ENCODE measurements at places on chromosomes 1 and 21. TPM values are rescaled to one million over a fixed set of nuclear protein-coding genes. Genes with fewer than 3 reads are reported as not detected.

CFHR4 gene
- total RNA-seq: not detected

CYP4Z1 gene
- 1.1 TPM for total RNA-seq

LIPI gene
- not detected for total RNA-seq

ELAPOR1 gene
- 1.4 TPM for total RNA-seq

CFHR3 gene
- not detected for total RNA-seq

IVL gene
- total RNA-seq: not detected

RNU1-4 gene
- under 0.01 TPM for total RNA-seq

FCER1G gene
- 82.9 TPM for total RNA-seq

AVPR1B gene
- total RNA-seq: not detected

CLDN8 gene
- total RNA-seq: not detected

CASQ1 gene
- 6.0 TPM for total RNA-seq

MX2 gene
- 22.9 TPM for total RNA-seq

RGS1 gene
- 127 TPM for total RNA-seq

RHCE gene
- total RNA-seq: not detected

DCST1 gene
- total RNA-seq: not detected

SERPINC1 gene
- total RNA-seq: not detected

SNAPIN gene
- 37.9 TPM for total RNA-seq

MLLT11 gene
- total RNA-seq: 1.2 TPM

LCE1B gene
- total RNA-seq: not detected

KMO gene
- total RNA-seq: 0.81 TPM

PMF1 gene
- total RNA-seq: 33.2 TPM

TTC39A gene
- 1.2 TPM for total RNA-seq

BRDT gene
- total RNA-seq: not detected

PPIAL4G gene
- not detected for total RNA-seq

C1orf185 gene
- not detected for total RNA-seq

FAM110D gene
- 10.6 TPM for total RNA-seq

AP4B1 gene
- total RNA-seq: 7.0 TPM

PDC gene
- not detected for total RNA-seq

TMPRSS2 gene
- not detected for total RNA-seq

SPRR2E gene
- total RNA-seq: not detected

FCRLB gene
- total RNA-seq: 0.68 TPM
